ENCODE measurements at places on chromosomes 13 and 19.

DNA sequence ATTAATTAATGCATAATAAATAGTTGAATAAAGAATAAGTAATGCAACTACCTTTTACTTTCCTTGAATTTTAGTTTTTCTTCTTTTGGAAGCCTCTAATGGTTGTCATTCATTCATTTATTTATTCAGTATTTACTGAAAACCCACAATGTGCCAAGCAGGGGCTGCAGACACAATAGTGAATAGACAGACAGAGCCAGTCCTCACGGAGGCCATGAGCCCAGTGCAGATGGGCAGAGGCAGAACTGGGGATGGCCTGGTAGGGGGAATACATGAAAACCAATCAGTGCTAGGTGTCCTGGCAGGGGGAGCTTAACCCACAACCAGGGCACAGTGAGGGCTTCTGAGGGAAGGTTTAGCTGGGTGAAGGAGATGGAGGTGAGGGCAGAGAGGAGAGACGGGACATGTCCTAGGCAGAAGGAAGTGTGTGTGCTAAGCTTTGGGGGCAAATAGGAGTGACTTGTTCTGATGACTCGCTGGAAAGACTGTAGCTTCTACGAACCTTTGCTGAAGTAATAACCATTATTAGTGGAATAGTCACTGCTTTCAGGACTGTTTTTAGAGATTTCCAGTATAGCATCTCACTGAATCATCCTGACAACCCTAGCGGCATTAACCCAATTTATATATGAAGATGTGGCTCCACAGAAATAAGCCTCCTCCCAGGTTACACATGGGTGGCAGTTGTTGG is 55.9 kb downstream of the ERCC5 start:
- DNase-seq, result no peak

GRCh38 chr13:45122941-45123340 is 2.6 kb downstream of the GTF2F2 start:
- no peak for DNase-seq

DNA sequence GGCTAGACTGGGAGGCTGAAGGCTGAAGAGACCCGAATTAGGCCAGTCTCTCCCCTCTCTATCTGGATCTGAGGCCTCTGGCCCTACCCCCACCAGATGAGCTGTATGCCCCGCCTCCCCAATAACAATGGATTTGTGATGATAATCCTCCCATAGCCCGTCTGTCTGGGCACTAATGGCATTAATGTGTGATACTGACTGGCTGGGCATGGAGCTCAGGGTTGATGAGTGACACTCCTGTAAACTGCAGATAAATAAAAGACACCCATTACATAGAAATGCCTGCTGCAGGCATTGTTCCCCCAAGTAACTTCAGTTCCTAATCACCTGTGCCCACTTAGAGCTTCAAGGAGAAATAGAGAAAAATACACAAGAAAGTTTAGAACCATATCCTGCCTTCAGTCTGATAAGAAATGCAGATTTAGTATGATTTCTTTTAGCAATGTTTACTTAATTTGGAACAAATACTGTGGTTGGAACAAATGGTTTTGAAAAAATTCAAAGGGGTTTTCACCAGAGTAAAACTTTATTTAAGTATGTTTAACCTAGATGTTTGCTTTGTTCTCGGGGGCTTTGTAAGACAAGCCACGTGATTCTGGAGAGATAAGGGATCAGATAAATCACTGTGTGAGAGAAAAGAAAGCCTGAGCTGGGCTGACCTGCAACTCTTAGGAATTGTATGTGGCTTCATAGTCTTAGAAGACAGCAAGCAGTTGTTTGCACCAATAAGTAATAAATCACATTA is 60.3 kb downstream of the TNFRSF19 start:
- no peak for DNase-seq

GRCh38 chr19:7681340-7682174 is 924 bp downstream of the TRAPPC5 start:
- peak; percentile 61 for DNase-seq

- DNase-seq, result no peak
Measured at GRCh38 chr13:75749407-75749806, 113.3 kb downstream of the LMO7 start.

DNA sequence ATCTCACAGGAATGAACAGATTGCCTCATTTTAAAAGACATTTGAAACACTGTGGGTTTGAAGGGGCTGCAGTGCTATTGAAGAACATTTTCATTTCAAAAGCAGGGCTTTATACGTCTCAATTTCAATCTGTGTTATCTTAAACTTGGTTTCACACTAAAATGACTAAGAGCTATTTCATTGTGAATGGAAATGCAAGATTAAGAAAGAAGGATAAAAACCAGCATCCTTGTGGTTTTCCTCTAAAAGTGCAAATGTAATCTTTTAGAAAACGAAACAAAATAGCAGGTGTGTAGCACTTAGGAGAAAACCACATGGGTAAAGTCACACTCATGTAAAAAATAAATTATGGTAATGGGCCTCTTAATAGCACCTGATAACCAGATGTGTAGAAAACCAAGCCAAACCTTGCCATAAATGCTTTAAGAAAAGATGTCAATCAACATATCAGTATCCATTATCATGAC is 397.7 kb downstream of the GPC6 start:
- DNase-seq, result no peak

GRCh38 chr13:20350819-20351218 is 118.7 kb upstream of the GJB6 start:
- DNase-seq, result no peak

GRCh38 chr13:59299584-59299983 is 864.1 kb downstream of the DIAPH3 start:
- DNase-seq, result no peak

- DNase-seq, result peak; percentile 92
Measured at GRCh38 chr19:42242512-42243409, at the start of gene GSK3A. Gene GSK3A, minus strand, starts transcription at chr19:42242602. Its CDS starts 137 bp downstream, at chr19:42242465.
